Urothelium cell line (cell line): ENCODE measurements at places on chromosomes 5 and 9.

DNA sequence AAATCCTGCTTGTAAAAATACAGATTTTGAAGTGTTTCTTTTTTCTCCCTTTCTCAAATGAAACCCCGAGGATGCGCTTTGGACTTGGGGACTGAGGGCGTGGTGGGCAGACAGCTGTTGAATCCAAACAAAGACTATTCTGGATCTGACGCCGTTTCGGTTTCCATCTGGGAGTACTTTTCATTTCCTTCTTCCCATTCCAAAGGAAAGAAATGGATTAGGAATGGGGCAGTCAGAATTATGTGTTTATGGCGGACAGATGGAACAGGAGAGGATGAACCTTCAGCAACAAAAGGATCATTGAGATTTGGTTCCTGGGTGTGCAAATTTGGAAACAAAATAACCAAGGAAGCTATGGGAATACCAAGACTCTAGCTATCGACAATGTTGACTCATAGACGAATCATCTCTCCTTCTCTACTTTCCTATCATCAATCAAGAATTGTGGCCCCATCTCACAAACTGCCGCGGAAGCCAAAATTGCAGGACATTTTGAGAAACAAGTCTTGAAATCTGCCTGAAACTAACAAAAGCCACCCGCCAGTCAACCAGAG lies 300.6 kb downstream of the PARP8 start:
- DNase-seq = no peak

GRCh38 chr9:1184146-1184545 lies 134.0 kb downstream of the DMRT2 start:
- DNase-seq = no peak

- no peak for DNase-seq
Measured at GRCh38 chr9:109290385-109290784, 30.5 kb downstream of the EPB41L4B start.

DNA sequence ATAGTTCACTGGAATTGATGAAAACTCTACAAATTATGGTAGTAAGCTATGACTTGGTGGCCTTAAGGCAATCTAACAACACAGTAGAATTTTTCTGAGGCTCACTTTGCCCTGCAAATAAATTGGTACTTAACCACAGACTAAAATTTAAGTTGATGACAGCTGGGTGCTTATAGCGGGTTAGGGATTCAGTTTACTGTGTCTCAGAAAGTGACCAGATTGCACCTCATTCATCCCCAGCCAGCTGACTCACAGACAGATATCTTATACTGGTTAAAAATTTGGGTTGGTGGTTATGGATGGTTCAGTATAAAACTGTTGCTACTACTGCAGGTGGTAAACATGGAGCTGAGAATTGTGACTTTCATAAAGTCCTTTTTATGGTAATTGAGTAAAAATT lies 2.8 kb downstream of the CKS2 start:
- no peak for DNase-seq

- DNase-seq = peak; percentile 29
Measured at GRCh38 chr5:120446068-120446492, 18.0 kb upstream of the PRR16 start.

- DNase-seq = no peak
Measured at GRCh38 chr9:87950296-87950695, 24.0 kb downstream of the CDK20 start.

DNA sequence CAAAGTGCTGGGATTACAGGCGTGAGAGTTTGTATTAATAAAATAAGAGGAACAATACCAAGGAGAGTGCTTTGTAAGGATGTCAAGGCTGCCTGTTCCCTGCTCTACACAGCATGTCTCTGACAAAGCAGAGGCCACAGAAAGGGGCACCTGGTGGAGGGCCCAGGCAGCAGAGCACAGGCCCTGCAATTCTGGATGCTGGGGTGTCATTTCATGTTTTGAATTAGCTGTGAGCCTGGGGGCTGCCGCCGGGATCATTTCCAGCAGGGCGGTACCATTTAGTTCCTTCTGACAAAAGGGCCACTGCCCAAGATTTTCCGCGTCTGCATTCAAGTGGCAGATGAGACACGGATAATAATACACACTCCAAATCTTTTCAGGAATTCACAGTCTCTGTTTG lies 396.9 kb downstream of the GADD45G start:
- DNase-seq = no peak

- peak; percentile 69 for DNase-seq
Measured at GRCh38 chr5:128782446-128782845, 182.8 kb upstream of the SLC27A6 start.

DNA sequence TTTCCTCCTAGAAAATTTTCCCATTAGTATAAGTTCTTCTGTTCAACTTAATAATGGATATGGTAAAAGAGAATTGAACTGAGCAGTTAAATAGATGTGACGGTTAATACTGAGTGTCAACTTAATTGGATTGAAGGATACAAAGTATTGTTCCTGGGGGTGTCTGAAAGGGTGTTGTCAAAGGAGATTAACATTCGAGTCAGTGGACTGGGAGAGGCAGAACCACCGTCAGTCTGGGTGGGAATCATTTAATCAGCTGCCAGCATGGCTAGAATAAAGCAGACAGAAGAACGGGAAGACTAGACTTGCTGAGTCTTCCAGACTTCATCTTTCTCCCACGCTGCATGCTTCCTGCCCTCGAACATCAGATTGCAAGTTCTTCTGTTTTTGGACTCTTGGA lies 689.6 kb upstream of the CDH10 start:
- no peak for DNase-seq

- DNase-seq = peak; percentile 24
Measured at GRCh38 chr5:141001844-141002604, 35.7 kb downstream of the PCDHAC2 start.

DNA sequence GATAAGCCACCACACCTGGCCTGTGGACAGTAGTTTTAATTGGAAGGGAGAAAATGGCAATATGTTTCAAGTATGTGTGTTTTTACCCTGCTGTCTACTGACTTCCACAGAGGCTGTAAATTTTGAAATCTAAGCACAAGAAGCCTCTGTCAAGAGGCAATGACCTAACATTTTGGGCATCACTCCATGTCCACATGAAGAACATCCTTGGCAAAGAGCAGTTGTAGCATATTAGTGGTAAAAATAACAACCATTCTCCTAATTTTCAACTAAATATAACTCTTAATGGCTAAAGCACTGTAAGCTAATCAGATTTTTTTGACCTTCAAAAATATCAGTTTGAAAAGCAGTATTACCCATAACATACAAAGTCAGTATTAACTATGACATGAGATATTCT lies 100.3 kb upstream of the APC start:
- DNase-seq = no peak

DNA sequence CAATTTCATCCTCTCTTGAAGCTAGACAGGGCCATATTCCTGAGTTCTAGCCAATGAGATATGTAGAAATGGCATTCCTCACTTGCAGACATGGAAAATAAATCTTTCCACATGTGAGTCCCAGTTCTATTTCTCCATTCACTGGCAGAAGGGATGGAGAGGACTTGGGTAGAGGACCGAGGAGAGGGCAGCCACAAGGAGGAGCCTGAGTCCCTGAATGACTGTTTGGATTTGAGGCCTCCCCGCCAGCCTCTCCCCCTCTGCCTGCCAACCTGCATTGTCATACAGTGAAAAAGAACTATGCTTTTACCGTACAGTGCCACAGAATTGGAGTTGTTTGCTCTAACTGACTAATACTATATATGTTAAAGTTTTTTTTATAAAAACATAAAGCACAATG lies 583.0 kb upstream of the WWC1 start:
- DNase-seq = no peak

GRCh38 chr9:5843794-5844471 lies 11.0 kb upstream of the ERMP1 start:
- DNase-seq = peak; percentile 23
